Inflammatory macrophage (primary cell): ENCODE measurements at places on chromosomes 4 and X.

GRCh38 chr4:115042496-115042895 is 70.9 kb downstream of the NDST4 start:
- DNase-seq: no peak

GRCh38 chrX:47574547-47575301 is 7.5 kb upstream of the TIMP1 start:
- no peak for DNase-seq

DNA sequence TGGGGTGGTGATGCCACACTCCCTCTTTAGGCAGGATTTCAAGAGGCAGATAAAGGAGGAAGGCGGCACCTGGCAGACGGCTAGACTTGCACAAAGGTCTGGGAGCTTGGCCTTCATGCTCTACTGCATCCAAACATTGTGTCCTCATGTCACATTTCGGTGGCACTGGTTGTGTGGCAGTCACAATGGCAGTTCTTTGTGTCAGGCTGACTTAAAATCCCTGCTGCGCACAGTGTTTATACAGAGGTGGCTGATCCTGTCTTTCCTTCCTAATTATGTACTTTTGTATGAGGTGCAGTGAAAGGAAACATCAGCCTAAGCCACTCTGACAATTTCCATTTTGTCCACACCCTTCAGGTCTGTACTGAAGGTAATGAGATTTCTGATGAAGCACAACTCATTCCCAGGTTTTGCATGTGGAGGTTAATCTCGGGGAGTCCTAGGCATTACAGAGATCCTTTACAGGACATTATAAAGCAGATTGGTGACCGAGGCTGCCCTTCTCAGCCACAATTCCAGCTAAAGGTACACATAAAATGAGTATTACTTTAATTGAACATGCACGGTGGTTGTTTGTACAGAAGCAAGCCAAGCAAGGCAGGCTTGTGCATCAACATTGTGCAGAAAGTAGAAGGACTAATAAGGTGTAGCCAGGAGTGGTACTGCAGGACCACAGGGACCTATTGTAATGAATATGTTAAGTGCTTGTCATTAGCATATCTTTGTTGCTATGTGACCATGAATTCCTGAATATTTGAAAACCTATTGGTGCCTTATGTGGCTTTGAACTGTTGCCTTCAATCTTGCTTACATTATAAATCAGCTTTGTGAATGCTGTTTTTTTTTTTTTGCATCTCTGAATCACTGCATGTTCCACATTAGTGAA is 147.6 kb downstream of the STK32B start:
- no peak for DNase-seq

DNA sequence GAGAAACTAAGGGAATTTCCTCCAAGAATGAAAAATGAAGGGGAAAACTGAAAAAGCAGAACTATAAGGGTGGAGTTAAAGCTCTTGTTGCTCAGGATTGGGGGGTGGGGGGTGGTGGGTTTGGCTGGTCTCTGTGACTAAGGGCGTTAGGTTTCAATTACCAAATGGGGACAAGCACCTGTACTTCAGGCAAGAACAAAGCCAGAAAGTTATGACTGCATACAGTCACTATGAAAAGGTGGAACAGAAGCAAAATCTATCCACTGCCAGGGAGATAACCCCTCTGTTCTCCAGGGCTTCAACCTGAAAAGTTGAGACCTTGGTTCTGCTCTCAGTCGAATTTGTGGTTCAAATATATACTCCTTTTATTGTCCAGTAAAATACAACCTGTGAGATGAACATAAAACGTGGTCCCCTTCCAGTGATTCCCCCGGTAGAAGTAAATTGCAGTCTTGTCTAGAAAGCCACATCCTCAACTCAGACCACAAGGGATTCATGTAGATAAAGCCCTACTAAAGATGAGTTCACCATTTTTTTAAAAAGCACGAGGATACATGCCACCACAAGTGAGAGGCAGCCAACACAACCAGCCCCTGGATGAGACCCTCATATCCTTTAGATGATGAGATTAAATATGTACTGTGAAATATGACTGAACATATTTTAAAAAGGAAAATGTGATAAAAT is 257.1 kb upstream of the RPS6KA3 start:
- DNase-seq: no peak

DNA sequence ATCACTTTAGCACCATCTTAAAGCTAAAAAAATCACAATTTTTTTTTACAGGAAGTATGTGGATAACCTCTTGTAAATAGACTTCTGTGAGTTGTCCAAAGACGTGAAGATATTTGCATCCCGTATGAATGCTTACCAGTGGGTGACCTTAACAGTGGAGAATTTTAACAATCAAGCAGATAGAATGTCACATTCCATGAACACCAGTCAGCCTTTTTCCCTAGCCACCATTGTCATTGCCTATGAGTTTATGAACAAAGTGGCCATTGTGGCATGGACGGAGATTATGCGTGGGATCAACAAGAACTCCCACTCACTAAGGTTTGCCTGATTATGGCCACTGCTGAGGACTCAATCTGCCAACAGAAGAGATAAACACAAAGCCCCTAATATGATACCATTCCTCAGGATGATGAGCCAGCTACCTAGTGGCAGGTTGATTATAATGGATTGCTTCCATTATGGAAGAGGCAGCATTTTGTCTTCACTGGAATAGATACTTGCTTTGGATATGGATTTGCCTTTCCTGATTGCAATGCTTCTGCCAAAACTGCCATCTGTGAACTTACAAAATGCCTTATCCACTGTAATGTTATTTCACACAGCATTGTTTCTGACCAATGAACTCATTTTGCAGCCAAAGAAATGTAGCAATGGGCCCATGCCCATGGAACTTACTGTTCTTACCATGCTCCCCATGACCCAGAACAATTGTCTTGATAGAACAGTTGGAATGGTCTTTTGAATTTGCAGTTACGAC is 830.9 kb upstream of the NDST4 start:
- no peak for DNase-seq

GRCh38 chrX:63475200-63475599 is 124.1 kb upstream of the SPIN4 start:
- DNase-seq: no peak

- no peak for DNase-seq
Observed at GRCh38 chr4:146640021-146640464, 1.4 kb downstream of the POU4F2 start.

- no peak for DNase-seq
Observed at GRCh38 chrX:118928151-118928550, 46.3 kb upstream of the LONRF3 start.

GRCh38 chr4:54496412-54496811 is 161.3 kb upstream of the KIT start:
- no peak for DNase-seq

GRCh38 chr4:36761607-36762006 is 480.2 kb downstream of the DTHD1 start:
- DNase-seq: no peak

GRCh38 chrX:54640103-54640690 is 110.2 kb downstream of the GNL3L start:
- DNase-seq: no peak

GRCh38 chr4:23232987-23233386 is 540.2 kb downstream of the GBA3 start:
- DNase-seq: no peak

- no peak for DNase-seq
Observed at GRCh38 chrX:100264200-100264599, 145.9 kb downstream of the PCDH19 start.

GRCh38 chrX:117645639-117646038 is 471.0 kb downstream of the KLHL13 start:
- DNase-seq: no peak

GRCh38 chrX:23662853-23663252 is 4.4 kb upstream of the PRDX4 start:
- DNase-seq: no peak

- DNase-seq: no peak
Observed at GRCh38 chrX:139382529-139382928, 148.0 kb upstream of the F9 start.

- no peak for DNase-seq
Observed at GRCh38 chrX:2145692-2146367, 354.9 kb downstream of the DHRSX start.

GRCh38 chr4:1285790-1286553 is 3.7 kb upstream of the MAEA start:
- DNase-seq: peak; percentile 55

- DNase-seq: peak; percentile 19
Observed at GRCh38 chr4:38889143-38889542, 21.5 kb downstream of the FAM114A1 start.

- no peak for DNase-seq
Observed at GRCh38 chrX:44451056-44451455, 91.6 kb downstream of the FUNDC1 start.

- no peak for DNase-seq
Observed at GRCh38 chr4:172152284-172152683, 339.1 kb downstream of the GALNTL6 start.

DNA sequence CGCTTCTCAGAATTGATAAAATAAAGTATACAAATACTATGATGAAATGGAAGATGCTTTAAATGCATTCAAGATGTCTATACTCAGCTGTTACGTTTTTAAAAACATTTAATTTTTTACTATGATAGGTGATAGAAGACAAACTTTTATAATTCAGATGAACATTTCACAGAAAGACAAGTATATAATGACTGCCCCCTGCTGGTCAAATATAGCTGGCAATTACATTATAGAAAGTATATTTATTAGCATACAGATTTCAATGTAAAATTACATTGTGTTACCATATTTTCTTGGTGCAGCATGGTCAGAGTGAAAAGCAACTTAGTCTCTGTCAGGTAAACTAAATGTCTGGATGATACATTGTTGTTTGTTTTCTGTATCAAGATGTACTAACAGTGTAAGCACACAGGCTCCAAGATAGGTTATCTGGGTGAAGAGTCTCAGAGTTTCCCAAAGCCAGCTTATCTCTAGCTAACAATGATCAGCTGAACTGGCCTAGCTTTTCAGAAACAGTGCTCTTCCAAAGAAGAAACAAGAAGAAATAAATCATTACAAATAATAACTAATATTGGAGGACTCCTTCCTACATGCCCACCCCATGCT is 54.1 kb downstream of the SRPX start:
- peak; percentile 1 for DNase-seq

- no peak for DNase-seq
Observed at GRCh38 chr4:180426938-180427337, 1816.3 kb upstream of the TENM3 start.

DNA sequence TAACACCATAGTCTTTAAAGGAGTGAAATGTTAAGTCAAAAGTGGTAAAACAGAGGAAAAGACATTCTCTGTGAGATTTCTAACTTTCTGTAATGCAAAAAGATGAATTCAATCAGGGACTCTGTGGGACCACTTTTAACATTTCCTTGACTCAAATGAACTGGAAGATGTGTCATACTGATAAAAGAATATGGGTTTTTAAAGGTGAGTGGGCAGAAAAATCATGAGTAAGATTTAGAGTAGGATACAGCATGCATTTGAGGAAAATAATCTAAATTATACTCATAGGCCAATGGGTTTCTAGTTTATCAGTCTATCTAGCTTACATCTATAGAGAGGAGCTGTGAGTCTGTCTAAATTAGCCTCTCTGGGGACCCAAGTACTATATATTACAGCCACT is 11.0 kb upstream of the TEX13C start:
- DNase-seq: no peak

DNA sequence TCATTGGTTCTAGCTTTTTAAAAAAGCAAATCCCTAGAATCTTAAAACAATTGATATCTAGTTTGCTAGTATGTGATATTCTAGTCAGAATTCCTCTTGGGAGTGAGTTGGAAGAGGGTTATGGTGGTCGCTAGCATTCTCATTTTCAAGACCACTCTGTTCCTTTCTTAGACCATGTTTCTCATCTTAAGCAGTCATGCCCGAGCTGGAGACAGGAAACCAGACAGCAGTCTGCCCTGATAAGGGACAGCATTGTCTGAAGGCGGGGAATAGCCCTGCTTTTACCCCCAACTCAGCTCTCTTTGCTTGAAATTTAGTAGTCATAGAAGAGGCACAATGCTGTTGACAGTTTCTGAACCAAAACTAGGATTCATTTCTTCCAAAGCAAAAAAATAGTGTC is 5.2 kb downstream of the KLF3 start:
- no peak for DNase-seq

- DNase-seq: no peak
Observed at GRCh38 chr4:146260521-146260920, 46.2 kb downstream of the REELD1 start.

GRCh38 chr4:1072830-1073446 is 40.4 kb downstream of the RNF212 start:
- peak; percentile 69 for DNase-seq

GRCh38 chr4:74768857-74769525 is 25.3 kb downstream of the BTC start:
- DNase-seq: no peak

- no peak for DNase-seq
Observed at GRCh38 chrX:83819304-83819703, 41.6 kb upstream of the CYLC1 start.

DNA sequence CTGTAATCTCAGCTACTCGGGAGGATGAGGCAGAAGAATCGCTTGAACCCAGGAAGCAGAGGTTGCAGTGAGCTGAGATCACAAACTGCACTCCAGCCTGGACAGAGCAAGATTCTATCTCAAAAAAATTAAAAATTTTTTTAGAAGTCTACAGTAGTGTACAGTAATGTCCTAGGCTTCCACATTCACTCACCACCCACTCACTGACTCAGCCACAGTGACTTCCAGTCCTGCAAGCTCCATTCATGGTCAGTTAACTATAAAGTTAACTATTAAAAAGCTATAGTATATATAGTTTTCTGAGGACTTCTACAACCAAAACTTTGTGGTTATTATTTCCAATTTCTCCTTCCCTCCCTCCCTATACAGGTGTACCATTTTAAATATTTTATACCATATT is 34.7 kb upstream of the NEUROG2 start:
- peak; percentile 64 for DNase-seq

DNA sequence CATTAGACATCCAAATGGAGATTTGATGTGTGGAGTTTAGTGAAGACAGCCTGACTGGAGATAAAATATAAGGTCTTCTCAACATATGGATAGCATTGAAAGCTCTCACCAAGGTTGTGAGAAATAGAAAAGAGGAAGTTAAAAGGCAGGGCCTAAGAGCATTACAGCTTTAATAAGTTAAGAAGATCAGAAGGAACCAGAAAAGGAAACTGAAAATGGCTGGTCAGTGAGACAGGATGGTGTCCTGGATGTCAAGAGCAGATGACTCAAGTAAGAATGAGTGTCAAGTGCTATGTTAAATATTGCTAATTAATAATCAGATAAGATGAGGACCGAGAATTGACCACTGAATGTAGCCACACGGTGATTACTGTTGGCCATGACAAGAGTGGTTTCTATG is 642.9 kb downstream of the STPG2 start:
- no peak for DNase-seq

- DNase-seq: no peak
Observed at GRCh38 chr4:37537484-37537883, 148.7 kb downstream of the RELL1 start.

- no peak for DNase-seq
Observed at GRCh38 chr4:11293866-11294265, 134.8 kb downstream of the HS3ST1 start.

- no peak for DNase-seq
Observed at GRCh38 chrX:125210146-125210545, 109.5 kb upstream of the TEX13C start.

GRCh38 chr4:118799231-118799942 is 36.5 kb downstream of the SEC24D start:
- DNase-seq: no peak

- DNase-seq: no peak
Observed at GRCh38 chrX:103536071-103536470, 16.8 kb upstream of the RAB40A start.

- DNase-seq: no peak
Observed at GRCh38 chr4:157363360-157363759, 142.8 kb downstream of the GRIA2 start.
